Activated CD4-positive, CD25-positive, alpha-beta regulatory T cell treated with anti-CD3 and anti-CD28 coated beads, Interleukin-2, amount 50 U/mL, for 72 hours (primary cell): ENCODE measurements at places on chromosomes 4 and X.

- no peak for DNase-seq
These were observed 50.3 kb downstream of the STPG2 start for GRCh38 chr4:98092833-98093439.

GRCh38 chr4:63348735-63349673, 1060.2 kb downstream of the TECRL start:
- DNase-seq, result no peak

DNA sequence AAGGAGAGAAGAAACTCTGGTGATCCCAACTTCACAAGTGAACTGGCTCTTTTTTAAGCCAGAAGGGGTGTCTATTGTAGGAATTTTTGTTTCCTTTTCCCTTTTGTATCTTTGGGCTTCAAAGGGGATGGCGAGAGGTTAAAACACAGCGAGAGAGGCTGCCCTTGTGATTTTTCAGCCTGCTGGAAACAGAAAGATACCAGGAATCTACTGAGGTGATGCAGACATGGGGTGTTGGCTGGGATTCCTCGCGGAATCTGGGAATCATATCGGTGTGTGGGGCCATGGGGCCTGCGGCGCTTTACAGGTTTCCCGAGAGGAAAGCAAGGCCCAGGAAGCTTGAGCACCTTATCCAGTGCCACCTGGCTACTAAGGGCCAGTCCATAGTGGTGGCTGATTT, 99.4 kb upstream of the STX18 start:
- DNase-seq, result no peak

DNA sequence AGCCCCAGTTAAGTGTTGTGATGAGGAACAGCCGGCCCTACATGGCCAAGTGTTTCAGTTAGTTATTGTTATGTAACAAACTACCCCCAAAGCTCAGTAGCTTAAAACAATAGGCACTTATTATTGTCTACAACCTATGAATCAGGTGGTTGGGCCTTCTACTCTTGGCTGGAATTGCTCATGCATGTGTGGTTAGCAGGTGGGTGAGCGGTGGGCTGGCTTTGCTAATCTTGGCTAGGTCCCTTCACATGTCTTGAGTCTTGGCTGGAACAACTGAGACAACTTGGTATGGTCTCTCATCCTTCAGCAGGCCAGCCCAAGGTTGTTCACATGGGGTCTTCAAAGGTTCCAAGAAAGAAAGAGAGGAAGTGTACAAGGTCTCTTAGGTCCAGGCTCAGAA, 54.5 kb upstream of the CHRNA9 start:
- DNase-seq, result no peak

DNA sequence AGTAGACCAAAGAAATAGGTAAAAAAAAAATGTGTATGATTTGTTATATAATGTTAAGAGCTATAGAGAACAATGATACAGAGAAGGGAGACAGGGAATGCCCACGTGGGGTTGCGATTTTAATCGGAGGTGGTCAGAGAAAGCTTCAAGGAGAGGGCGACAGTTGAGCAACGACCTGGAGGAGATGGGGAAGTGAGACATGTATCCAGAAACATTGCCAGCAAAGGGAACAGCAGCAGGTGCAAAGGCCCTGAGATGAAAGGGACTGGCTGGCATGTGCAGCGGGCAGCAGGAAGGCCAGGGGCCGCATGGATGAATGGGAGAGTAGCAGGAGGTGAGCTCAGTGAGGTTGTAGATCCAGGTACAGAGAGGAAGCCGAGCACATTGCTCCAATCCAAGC, 32.9 kb downstream of the NIPAL1 start:
- DNase-seq, result no peak

DNA sequence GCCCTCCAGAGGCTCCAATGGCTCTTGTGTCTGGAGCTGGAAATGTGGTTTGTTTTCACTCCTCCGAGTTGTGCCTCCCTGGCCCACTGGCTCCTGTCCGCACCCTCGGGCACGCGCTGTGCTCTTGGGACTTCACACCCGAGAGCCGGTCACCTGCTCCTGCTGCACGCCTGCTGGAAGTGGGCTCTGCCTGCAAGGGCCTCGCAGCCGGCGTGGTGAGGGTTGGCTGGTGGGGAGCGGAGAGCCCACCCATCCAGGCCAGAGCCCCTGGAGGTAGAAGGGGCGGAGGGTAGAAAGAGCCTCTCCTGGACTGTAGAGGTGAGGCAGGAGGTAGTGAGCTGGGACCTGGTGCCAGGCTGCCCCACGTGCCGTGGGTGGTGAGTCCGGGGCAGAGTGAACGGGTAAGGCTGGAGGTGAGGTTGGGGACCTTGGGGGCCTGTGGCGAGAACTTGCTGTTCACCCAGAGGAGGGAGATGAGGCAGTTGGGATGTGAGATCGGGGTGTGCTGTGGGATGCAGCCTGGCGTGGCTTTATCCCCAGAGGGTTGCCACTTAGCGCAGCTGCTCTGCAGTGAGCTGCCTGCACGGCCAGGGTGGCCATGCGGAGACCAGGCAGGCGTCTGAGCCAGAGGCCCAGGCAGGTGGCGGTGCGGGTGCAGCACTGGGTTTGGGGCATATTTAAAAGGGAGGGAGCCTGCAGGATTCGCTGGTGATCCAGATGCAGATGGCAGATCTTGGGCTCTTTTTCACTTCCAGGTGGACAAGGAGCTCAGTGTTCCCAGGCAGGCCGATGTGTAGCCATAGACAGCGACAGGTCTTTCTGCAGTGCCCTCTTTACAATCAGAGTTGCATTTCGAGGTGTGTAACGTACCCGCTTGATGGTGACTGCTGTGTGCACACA, 48.8 kb downstream of the PCGF3 start:
- no peak for DNase-seq

DNA sequence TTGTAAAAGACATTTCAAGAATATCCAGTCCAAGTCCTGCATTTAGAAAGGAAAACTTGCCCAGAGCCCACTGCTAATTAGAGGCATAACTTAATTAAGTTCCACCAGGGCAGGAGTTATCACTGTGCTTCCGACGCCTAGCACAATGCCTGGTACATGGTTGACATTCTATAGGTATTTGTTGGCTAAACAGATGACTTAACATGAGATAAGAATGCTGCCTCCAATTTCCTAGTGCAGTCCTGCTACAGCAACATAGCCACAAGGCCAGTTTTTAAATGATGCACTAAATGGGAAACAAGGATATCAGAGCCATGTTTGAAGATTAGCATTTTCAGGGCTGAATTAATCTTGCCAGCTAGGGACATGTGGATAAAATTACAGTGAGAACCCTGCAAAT, 164.1 kb downstream of the RASL11B start:
- no peak for DNase-seq

GRCh38 chr4:113646442-113646822, 115.1 kb downstream of the CAMK2D start:
- no peak for DNase-seq

GRCh38 chr4:110619463-110620247, 3.2 kb downstream of the PITX2 start:
- DNase-seq, result no peak

- no peak for DNase-seq
These were observed 169.7 kb downstream of the TMEM47 start for GRCh38 chrX:34487364-34487763.
